Left ventricle myocardium inferior (tissue), 1 donor: ENCODE measurements at places on chromosomes 16 and 17. TPM values are rescaled to one million over a fixed set of nuclear protein-coding genes. Genes with fewer than 3 reads are reported as not detected.

Gene HOXB7
- 0.16 TPM for total RNA-seq

Gene GRAPL
- total RNA-seq: 1.5 TPM

Gene PIPOX
- total RNA-seq: 0.60 TPM

Gene LPO
- total RNA-seq: not detected

Gene HYDIN
- total RNA-seq: 1.6 TPM

Gene COL1A1
- total RNA-seq: 45.8 TPM

Gene OSGIN1
- 12.5 TPM for total RNA-seq
